Bone marrow (tissue), 2 donors: ENCODE measurements at places on chromosomes 4 and X.

DNA sequence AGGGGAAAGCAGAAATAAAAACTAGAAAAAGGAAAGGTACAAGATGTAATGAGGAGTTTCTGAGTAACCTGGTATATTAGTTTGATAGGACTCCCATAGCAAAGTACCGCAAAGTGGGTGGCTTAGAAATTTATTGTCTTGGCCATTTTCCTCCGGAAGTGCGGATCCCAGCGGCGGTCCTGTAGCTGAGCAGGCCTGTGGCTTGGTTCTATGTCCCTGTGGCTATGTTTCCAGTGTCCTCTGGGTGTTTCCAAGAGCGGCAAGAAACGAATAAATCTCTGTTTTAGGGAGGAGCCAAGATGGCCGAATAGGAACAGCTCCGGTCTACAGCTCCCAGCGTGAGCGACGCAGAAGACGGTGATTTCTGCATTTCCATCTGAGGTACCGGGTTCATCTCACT is 44.0 kb upstream of the LDB2 start:
- no peak for DNase-seq

DNA sequence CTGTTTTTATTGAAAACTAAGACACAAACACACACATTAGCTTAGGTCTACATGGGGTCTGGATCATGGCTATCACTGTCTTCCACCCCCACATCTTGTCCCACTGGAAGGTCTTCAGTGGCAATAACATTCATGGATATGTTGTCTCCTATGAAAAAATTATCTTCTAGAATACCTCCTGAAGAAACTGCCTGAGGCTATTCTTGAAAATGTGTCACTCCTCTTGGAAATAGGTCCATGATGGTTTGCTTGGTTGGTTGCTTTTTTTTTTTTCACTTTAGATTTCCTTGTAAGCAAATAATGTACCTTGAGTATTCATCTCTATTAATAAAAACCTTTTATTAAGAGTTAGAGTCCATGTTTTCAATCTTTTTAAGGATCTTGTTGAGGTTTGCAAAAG is 195.3 kb upstream of the PDE5A start:
- no peak for DNase-seq

DNA sequence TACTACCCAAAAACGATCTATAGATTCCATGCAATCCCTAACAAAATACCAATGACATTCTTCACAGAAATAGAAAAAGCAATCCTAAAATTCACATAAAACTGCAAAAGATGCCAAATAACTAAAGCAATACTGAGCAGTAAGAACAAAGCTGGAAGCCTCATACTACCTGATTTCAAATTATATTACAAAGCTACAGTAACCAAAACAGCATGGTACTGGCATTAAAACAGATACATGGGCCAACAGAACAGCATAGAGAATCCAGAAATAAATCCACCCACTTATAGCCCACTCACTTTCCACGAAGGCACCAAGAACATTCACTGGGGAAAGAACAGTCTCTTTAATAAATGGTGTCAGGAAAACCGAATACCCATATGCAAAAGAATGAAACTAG is 74.7 kb downstream of the PHF8 start:
- DNase-seq = no peak

- no peak for DNase-seq
Measured at GRCh38 chr4:114597410-114598115, 1.0 kb upstream of the UGT8 start.

DNA sequence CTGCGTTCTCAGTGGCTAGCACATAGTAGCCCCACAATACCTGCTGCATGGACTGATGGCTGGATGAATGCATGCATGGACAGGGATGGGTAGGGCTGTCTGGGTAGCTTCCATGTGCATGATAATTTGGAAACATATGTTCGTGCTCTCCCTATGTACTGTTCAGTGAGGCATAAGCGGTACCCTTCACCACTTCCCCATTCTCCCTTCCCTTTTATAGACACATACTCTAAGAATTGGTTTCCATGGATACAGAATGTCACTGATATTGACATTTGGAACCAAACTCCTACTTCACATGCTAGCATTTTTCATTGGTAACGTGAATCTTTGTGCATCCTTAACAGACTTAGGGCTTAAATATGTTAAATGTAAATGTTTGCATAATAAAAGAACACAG is 20.4 kb downstream of the USP46 start:
- DNase-seq = no peak

DNA sequence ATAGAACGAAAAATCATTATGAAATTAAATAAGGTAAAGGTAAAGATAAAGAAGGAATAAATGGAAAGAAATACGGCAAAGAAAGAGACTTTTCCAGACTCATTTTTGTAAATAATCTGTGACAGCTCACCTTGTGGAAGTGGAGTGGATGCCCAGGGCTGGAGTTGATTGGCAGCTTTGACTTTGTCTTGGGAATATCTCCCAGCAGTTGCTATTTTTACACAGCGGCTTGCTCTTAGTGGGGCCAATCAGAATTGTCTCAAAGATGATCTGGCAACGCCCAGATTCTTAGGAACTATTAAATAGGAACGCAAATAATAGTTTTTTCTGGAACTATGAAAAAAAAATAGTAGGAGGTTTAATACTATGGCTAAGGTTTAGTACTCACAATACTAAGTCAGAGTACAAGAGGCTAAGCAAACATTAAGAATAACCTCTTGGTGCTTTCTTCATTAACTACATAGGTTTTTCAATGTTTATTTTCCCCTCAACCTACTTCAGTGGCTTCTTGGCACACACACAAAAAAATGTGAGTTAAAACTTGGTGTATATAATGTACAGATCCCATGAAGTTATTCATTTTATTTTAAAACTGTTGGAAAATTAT is 132.7 kb downstream of the TRAM1L1 start:
- DNase-seq = no peak

DNA sequence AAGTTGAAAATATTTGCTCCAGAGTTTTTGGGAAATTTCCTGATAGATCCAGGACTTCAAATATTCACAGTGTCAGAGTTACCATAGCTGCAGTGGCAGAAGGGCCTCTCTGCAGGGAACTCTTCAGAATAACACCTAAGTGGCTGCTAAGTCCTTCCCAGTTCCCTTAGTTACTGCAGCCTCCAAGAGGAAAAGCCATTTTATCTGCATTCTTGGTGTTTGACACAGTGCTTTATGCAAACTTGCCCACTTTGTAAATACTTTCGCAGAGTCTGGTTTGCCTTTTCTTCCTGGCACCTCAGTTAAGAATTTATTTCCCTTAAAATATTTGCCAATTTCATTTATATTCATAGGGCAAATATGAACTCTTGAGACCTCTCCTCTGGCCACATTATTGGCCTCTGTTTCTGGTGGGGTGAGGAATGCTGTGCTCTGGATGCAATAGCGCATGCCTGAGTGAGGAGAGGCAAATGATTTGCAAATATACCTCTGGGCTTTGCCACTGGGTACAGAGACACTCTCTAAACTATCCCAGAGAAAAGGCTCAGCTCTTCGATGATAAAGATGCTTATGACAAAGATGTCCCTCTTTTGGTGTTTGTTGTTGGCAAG is 566.3 kb upstream of the NR3C2 start:
- no peak for DNase-seq

GRCh38 chr4:118745357-118745756 is 60.2 kb downstream of the METTL14 start:
- no peak for DNase-seq

- no peak for DNase-seq
Measured at GRCh38 chr4:93878566-93878965, 50.0 kb downstream of the ATOH1 start.

GRCh38 chr4:858041-858481 is 32.1 kb upstream of the CPLX1 start:
- no peak for DNase-seq

GRCh38 chr4:186644737-186645261 is 78.9 kb downstream of the FAT1 start:
- no peak for DNase-seq

DNA sequence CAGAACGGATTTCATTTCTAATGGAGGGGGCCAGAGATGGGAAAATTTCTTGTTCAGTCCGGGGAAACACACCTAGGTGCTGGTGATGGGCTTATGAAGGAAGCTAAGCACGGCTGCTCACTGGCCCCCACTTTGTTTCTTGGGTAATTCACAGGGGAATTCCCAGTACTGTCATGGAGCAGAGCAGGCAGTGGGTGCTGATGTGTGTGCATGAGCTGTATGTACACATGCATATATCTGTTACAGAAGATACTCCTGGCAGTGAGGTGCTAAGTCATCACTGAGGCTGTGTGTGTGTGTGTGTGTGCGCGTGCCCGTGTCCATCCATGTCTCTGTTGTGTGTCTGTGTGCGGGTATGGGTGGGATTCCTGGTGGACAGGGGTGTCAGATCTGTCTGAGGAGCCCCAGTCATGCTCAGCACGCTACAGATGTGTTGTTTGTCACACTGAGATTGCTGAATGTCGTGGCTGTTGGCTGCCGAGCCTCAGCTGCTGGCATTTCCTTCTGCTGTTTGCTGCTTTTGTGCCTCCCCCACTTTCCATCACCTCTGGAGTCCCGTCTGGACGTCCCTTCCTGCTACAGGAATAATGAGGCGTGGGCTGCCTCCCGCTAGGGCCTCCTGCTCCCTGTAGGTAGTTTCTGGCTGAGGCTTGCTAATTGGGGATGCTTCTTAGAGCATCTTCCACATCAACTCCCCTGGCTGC is 53.3 kb downstream of the JADE1 start:
- DNase-seq = no peak

DNA sequence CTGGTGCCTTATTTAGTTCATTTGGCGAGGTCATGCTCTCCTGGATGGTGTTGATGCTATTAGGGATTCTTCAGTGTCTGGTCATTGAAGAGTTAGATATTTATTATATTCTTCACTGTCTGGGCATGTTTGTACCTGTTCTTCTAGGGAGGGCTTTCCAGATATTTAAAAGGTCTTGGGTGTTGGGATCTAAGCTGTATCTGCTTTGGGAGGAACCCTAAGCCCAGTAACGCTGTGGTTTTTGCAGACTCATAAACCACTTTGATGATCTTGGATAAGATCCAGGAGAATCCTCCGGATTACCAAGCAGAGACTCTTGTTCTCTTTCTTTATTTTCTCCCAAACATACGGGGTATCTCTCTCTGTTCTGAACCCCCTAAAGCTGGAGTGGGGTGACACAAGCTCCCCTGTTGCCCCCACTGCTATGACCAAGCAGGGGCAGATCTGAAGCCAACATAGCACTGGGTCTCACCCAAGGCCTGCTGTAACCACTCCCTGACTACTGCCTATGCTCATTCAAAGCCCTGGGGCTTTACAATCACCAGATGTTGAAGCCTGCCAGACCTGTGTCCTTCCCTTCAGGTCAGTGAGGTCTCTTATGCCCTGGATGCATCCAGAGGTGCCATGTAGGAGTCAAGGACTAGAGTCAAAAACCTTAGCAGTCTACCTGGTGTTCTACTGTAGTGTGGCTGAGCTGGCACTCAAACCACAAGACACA is 187.6 kb downstream of the GUCY2F start:
- DNase-seq = no peak

DNA sequence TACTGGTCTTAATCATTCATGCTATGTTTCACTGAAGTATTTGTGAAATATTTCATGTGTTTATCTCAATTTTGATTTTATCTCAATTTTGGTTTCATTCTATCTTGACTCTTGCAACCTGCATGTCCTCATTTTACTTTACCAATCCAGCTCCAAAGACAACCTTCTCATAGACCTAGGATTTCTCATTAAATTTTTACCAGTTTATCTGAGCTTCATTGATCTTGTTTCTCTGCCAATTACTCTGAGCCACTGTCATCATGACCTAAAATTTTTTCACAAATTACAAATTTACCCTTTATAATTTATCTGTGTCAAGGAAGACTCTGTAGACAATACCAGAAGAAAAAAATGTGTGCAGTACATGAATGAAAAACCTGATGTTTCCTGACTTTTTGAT is 18.6 kb upstream of the UGT2B17 start:
- DNase-seq = no peak

DNA sequence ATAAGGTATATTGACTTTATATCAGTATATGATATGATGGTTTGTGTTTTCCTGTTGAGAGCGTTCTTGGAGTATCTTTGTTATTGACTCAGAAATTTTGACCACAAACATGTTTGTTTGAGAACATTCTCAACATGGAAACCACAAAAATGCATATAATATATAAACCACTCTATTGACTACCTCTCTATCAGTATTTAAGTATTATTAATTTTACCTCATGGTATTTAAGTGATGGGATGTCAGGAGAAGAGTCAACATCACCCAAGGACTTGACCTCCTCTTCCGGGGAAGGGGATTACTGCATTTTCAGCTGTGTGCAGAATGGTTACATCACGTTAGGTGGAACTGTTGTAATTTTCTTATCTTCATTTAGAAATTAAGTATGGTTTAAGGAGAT is 54.3 kb upstream of the PUDP start:
- DNase-seq = no peak

GRCh38 chrX:153560000-153560399 is 38.9 kb downstream of the CCNQ start:
- DNase-seq = peak; percentile 0

DNA sequence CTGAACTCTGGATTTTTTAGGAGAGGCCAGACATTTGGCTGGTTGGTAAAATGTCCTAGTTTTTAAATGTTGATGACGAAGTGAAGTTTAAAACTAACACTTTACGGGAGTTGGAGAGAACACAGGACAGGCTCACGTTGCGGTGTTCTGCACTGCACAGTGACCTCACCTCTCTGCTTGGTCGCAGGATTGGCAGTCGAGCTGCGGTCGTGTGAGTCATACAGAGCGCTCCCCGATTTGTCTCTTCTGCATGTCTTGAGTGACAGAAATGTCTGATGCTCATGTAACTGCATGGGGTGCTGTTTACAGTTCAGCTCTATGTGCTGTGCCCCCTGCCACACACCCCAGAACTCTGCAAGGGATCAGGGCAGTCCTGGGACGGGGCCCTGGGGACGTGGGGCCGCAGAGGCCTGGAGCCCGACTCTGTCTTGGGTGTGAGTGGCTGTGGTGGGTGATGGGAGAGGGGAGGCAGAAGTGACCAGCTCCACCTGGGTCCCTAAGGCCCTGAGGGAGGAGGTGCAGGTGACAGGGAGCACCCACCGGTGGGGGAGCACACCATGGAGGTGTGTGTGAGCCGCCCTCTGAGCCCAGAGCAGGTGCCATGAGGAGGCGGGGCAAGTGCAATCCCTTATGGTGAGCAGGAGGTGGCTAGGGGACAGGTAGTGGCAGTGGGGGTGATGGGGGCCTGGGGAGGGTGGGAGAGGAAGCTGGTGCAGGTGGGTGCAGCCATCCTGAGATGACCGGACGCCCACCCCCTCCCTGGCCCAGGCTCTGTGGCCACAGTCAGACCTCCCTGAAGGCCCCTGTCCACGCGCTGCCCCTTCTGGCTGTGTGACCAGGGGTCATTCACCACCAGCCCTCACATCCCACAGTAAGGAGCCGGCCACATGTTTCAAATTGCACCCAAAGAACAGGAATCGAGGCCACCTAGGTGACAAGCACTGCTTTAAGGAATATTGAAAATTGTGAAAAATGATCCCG is 77.9 kb upstream of the ADRA2C start:
- no peak for DNase-seq

DNA sequence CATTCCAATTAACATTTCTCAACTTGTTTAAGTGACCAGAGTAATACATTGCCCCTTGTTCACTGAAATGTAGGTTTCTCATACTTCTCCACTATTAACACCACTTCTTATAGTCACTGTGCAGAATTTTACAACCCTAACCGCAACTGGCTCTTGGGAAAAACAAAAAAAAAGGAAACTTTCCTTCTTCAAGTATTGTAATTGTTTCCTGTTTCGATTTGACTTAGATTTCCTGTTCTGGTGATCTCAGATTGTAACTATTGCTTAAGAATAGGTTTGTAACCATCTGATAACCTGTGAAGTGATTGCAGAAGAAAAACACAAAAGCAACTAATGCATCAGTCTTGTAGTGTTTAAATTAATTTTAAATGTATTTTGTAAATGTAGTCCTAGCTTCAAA is 594.7 kb upstream of the GALNT7 start:
- DNase-seq = no peak
